ENCODE measurements at places on chromosomes 5 and 9.

GRCh38 chr9:7284517-7284916 is 515.1 kb downstream of the DMAC1 start:
- DNase-seq, result no peak

DNA sequence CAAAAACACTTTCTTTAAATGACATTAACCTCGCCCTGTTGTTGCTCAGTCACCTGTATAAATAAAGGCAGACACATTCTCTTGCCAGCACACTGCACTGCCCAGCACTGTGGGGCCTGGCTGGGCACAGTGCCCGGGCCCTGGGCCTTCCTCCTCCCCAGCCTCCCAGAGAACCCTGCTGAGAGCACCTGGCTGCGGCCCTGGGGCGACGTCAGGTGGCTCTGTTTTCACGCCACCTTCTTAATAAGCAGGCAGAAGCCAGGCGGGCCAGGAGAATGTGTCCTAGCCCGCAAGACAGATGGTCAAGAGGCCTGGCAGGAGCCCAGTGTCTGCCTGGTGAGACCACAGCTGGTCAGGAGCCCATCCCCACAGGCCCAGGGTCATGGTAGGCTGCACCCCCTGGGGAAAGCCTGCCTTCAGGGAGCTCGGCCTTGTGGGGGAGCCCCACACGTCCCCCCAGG is 8.2 kb upstream of the AGPAT2 start:
- no peak for DNase-seq

- DNase-seq, result no peak
Observed at GRCh38 chr9:133058550-133059320, 3.0 kb upstream of the CEL start.

GRCh38 chr5:122775550-122776542 is 966 bp downstream of the SNX2 start:
- DNase-seq, result no peak

GRCh38 chr5:41682641-41683040 is 172.2 kb upstream of the PLCXD3 start:
- DNase-seq, result no peak

- no peak for DNase-seq
Observed at GRCh38 chr5:34409373-34409772, 246.8 kb upstream of the RAI14 start.

DNA sequence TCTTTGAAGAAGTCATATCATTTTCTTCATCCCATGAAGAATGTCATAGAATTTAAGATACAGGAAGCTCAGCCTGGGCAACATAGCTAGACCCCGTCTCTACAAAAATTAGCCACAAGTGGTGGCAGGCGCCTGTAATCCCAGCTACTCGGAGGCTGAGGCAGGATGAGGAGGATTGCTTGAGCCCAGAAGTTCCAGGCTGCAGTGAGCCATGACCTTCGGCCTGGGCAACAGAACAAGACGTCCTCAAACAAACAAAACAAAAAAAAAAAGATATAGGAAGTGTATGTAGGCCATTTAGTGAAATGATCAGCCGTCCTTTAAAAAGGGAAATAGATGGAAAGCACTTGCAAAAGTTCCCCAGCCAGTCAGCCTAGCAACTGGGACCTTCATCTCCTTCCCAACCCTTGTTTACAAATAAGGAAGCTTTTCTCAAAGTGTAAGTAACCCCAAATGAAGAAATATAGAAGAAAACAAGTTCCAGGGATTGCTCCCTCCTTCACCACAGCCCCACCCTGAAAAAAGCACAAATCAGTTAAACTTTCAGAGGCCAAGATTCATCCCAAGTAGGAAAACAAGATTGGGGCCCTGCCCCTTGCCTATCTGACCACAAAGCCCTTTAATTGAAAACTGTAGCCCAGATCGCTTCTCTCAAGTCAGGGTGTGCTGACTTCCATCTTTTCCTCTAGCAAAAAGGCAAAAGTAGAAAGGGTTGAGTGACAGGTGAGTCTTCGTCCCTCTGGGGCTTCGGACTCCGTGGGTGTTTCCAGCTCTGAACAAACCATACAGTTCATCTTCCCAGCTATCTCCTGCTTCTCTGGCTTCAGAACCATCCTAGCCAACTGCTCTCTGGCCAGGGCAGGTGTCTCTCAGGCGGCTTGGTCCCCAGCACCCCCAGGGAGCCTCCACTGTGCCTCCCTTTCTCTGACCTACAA is 1.2 kb downstream of the SLC31A2 start:
- no peak for DNase-seq

GRCh38 chr5:56958595-56958994 is 6.7 kb upstream of the MIER3 start:
- DNase-seq, result no peak

- DNase-seq, result no peak
Observed at GRCh38 chr5:2335125-2335732, 416.2 kb downstream of the IRX2 start.

- no peak for DNase-seq
Observed at GRCh38 chr9:83043597-83043996, 19.3 kb downstream of the RASEF start.

GRCh38 chr5:90915393-90915792 is 356.8 kb downstream of the ADGRV1 start:
- DNase-seq, result no peak

- DNase-seq, result no peak
Observed at GRCh38 chr5:115857626-115858349, 16.1 kb downstream of the AP3S1 start.

Data from stimulated activated CD8-positive, alpha-beta memory T cell treated with anti-CD3 and anti-CD28 coated beads, Interleukin-7, amount 100 ng/mL, for 1 hour (primary cell).